T-helper 22 cell (primary cell): ENCODE measurements at places on chromosomes 7 and 10.

- DNase-seq, result no peak
Observed at GRCh38 chr7:70703785-70704184, 428.2 kb upstream of the GALNT17 start.

- no peak for DNase-seq
Observed at GRCh38 chr7:156474241-156474743, 166.3 kb upstream of the RNF32 start.

GRCh38 chr7:64945503-64946175 is 42.6 kb downstream of the ZNF273 start:
- no peak for DNase-seq

GRCh38 chr7:141023295-141023694 is 8.5 kb upstream of the MRPS33 start:
- no peak for DNase-seq

DNA sequence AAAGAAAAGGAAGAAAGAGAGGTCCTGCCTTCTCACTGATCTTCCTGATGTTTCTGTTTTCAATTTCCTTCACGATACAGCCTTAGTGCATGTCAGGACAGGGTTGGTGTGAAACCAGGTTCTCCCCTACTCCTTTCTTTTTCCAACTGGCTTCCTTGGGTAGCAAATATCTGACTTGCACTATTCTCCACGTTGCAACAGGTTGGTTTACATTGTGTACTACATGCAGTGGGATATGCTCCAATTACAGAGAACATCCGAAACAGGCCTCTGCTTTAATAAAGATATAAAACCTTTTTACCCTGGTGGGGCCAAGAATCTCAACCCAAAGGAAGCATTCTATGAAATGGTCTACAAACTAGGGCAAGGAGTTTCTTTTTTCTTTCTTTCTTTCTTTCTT is 16.9 kb upstream of the CREB5 start:
- DNase-seq, result no peak

GRCh38 chr7:142827951-142828500 is 26.9 kb upstream of the EPHB6 start:
- DNase-seq, result no peak

- no peak for DNase-seq
Observed at GRCh38 chr10:129396021-129396722, 70.9 kb upstream of the MGMT start.

DNA sequence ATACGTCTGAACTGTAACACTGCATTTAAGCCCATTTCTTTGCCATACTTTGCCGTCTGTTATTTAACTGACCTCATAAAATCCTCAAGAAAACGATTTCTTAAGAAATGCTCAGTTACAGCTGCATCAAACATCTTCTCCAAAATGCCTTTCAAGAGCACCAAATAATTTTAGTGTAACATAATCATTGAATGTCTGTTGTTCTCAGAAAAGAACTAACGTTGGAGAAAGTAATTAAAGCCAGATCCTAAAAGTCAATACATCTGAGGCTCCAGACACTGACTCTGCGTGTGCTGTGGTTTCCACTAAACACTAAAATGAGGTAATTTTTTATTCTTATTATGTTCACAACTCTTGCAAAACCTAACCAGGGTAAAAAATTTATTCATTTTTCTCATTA is 63.7 kb upstream of the LRRC17 start:
- no peak for DNase-seq

- no peak for DNase-seq
Observed at GRCh38 chr10:72455889-72456595, 101.3 kb upstream of the DNAJB12 start.

DNA sequence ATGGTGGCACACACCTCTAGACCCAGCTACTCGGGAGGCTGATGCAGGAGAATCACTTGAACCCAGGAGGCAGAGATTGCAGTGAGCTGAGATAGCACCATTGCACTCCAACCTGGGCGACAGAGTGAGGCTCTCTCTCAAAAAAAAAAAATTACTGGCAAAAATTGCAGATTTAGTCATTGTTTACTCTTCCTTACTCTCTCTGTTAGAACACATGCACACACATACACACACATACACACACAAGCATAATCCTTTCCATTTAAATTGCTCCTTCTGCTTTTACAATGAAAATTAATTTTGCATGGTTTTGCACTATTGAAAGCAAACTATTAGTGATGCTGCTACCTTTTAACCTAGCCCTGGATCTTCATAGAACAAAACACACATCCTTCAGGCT is 15.4 kb upstream of the UCN3 start:
- no peak for DNase-seq

DNA sequence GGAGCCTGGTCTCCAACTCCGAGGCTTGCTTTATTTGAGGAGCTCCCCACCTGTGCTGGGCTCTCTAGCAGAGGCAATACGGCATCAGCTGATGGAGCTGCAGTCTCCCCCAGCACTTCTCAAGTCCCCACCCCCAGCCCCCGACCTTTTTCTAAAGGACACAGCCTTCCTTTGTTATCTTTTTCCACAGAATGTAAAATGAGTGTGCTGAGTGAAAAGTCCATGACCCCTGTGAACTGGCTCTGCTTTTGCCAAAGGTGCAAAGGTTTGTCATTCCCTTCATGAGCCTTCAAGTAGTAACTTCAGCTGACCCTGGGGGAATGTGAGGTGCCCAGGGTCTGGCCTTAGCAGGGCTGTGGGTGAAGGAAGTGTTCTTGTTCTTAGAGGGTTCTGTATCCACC is 25.5 kb downstream of the LRRC4 start:
- DNase-seq, result no peak

DNA sequence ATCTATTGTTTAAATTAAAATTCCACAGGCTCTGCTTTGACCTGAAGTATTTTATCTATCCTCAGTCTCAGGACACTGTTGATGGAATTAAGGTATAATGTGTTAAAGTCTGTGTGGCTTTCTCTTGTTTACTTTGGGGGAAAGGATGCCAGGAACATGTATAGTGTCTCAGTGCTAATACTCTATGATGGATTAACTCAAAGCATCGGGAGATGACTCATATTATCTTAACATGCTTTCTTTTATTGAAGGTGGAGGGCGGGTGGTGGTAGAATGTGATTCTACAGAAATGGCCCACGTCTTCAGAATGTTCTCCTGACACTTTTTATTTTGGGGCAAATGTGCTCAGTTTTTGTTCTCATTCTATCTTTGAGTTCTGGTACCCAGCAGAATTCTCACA is 189.0 kb downstream of the ANKRD30A start:
- DNase-seq, result no peak

DNA sequence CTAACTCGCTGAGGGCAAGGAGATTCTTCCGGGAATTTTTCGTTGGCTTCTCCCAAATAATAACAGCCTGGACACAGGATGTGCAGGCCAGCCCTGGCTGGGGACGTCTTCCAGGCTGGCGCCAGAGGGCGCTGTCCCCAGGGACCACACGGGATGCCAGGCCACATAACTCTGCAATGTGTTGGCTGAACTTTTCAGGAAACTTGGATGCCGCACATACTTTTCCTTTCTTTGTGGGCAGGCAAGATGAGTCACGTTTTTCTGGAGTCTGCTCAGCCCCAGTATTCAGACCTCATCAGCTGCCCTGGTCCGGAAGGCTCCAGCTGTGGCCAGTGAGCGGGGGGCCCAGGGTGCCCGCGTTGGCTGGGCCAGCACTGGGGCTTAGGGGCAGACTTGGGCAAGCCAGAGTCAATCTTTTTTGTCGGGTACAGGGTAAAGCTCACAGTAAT is 122.7 kb downstream of the PRKAG2 start:
- no peak for DNase-seq

GRCh38 chr7:97971120-97971989 is 18.6 kb downstream of the OCM2 start:
- DNase-seq, result peak; percentile 2

- DNase-seq, result no peak
Observed at GRCh38 chr7:103010211-103010610, 64.4 kb downstream of the FBXL13 start.

DNA sequence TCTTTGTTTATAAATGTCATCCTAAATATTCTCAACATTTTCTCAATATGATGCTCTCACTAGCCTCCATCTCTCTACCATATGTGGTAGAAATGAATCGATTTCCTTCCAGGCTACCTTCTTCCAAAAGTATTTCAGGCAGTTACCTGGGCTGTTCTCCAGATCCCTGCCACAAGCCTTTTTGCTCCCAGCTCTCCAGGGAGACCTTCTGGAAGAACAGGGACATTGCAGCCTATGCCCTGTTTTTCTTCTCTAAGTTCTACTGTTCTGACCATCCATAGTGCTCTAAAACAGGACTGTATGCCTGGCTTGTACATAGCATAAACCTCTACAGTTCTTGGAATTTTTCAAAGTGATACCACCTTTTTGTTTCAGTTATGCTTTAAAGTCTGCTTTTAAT is 552.8 kb downstream of the ANKRD7 start:
- no peak for DNase-seq
